Fibroblast of the conjunctiva (primary cell): ENCODE measurements at places on chromosomes 6 and 20.

- DNase-seq: no peak
Observed at GRCh38 chr20:3382836-3383235, 24.6 kb downstream of the DNAAF9 start.

GRCh38 chr6:122621638-122622037 is 11.4 kb downstream of the PKIB start:
- no peak for DNase-seq

DNA sequence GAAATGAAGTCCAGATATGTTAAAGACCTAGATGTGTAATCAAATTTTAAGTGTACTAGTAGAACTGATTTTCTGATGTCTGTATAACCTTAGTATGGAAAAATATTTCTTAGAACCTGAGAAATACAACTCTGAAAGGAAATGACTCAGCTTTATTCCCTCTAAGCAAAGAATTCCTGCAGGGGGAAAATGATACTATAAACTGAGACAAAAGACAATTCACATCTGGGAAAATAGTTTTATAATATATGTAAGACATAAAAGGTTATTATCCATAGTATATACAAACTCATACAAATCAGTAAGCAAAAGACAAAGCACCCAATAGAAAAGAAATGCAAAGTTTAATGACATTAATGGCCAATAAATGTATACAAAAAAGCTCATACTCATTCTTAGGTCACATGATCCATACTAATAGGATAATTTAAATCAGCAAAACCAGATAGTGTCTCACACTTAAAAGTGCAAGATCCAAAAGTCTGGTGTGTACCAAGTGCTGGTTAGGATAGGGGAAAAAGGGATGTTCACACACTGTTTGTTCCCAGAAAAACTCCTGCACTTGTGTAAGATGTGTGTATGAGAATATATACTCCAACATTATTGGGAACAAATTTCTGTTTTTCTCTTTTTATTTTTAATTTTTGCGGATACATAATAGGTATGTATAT is 22.6 kb downstream of the RNF217 start:
- no peak for DNase-seq

GRCh38 chr6:136607204-136607931 is 57.1 kb upstream of the MAP7 start:
- DNase-seq: no peak

DNA sequence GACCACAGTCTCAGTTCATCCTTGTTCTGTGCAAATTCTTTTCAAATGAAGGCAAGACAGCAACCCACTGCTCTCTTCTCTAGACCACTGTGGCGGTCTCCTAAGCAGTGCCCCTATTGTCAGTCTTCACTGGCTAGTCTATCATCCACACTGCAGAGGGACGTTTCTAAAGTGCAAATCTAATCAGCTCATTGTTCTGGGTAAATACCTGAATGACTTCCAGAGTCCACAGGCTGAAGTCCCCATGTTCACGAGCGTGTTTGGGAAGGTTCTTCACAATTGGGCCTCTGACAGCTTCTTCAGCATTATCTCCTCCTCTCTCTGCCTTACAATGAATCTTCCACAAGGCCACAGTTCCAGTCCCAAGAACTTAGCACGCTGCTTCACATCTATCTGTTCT is 73.2 kb downstream of the LAMA4 start:
- no peak for DNase-seq

- DNase-seq: no peak
Observed at GRCh38 chr6:147782302-147782701, 273.8 kb downstream of the SAMD5 start.
